ENCODE measurements at places on chromosomes 16 and 17.

GRCh38 chr17:1797323-1797722, 32.4 kb downstream of the SMYD4 start:
- DNase-seq = no peak

DNA sequence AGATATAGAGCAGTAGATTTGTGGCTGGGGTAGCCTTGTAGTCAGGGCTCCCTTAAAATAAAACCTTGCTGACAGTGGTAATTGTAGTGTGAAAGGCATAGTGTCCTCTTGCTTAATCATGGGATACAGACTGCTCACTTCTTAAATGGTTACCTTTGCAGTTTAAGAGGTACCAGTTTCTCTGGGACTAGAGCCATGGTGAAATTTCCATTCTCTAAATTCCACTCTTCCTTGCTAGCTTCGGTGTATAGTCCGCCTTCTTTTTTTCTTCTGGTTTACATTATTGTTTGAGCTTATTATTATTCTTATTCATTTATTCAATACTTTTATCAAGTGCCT, 1.6 kb downstream of the CCP110 start:
- DNase-seq = no peak

- peak; percentile 73 for DNase-seq
Measured at GRCh38 chr17:57480438-57481196, 224.3 kb downstream of the MSI2 start.

- no peak for DNase-seq
Measured at GRCh38 chr17:4038076-4038475, 73.8 kb upstream of the ATP2A3 start.

DNA sequence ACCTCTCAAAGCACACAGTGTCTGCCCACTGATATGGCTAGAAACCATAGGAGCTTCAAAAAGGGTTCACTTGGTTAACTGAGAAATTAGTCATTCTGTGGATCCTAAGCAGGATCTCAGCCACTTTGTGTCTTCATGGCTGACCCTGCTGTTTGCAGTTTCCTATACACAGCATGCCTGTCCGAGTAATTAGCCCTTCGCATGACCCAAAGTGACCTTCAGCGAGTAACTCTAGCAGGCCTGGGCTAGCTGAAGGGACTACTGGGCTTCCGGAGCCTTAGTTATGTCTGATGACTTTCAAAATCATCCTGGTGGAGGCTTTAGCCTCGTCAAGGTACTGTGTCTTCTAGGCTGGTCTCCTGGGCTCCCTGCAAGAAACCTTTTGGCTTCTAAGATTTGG, 28.9 kb upstream of the FBXW10B start:
- DNase-seq = no peak

DNA sequence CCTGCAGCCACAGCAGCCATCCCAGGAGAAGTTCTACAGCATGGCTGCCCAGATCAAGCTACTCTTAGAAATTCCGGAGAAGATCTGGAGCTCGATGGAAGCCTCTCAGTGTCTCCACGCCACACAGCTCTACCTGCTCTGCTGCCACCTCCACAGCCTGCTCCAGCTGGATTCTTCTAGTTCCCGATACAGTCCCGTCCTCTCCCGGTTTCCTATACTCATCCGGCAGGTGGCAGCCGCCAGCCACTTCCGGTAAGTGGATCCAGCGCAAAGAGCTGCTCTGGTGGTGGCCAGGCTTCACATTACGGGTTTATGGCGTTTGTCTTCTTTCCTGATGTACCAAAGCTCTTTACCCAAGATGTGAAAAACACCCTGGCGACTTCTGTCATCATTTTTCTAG, 3.6 kb downstream of the COG1 start:
- peak; percentile 42 for DNase-seq

- DNase-seq = no peak
Measured at GRCh38 chr16:2787406-2787805, at the start of gene PRSS33. Gene PRSS33 (minus strand): TSS chr16:2787560. CDS start chr16:2786547, 1,013 bp downstream.

- DNase-seq = no peak
Measured at GRCh38 chr16:354971-355461, 2.5 kb upstream of the AXIN1 start.

DNA sequence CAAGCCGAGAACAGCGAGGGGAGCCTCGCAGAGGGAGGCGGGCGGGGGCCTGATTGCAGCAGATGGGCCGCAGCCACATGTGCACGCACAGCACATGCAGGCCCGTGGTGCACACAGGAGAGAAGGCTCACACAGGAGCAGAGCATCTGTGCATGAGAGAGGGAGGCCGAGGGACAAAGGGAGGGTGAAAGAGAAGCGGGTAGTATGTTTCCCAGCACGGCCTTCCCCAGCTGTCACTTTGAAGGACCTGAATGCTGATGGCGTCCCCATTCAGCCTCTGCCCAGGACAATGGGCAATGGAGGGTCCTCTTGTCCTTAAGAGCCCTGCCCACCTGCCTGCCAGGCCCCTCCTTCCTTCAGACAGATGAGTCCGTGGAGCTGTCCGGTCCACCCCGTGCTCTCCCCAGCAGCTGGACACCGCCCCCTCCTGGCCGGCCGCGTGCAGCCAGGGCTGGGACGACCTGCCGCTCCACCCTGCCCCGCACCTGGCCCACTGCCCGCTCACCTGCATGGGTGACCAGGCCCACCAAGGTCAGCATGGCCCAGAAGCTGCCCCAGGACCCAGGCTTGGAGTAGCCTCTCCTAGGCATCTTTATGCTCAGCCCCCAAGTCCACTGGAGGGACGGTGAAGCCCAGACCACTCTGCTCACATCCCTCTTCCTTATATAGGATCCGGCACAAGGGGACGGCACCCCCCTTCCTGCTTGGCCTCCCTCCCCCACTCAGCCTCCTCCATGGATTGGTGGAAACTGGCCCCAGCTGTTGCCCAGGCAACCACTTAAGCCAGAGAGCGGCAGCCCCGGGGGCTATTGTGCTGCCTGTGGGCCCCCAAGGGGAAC, at the start of gene BTBD17:
BTBD17 (minus strand) TSS at position 639 of the 839 bp plus-strand sequence; CDS start at position 590, 49 bp downstream.
- DNase-seq = peak; percentile 1

GRCh38 chr16:89561884-89562599, 1.6 kb downstream of the RPL13 start:
- DNase-seq = no peak

GRCh38 chr17:49005140-49005539, 8.0 kb downstream of the IGF2BP1 start:
- no peak for DNase-seq

GRCh38 chr16:87274794-87275193, 42.4 kb downstream of the C16orf95 start:
- no peak for DNase-seq

DNA sequence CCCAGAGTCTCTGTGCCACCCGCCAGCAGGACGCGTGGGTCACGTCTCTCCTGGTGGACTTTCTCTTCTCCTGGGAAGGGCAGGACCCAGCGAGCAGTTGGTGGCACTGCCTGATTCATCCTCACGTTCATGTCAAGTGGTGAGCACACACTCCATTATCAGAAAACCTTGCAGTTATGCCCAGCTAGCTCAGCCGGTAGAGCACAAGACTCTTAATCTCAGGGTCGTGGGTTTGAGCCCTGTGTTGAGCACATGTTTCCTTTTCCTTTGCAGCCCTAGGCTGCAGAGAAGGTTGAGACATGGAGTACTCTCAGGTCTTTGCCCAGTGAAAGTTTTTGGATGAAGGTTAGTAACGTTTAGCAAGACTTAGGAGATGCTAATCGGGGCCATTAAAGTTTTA, 8.0 kb downstream of the OR1F1 start:
- no peak for DNase-seq

DNA sequence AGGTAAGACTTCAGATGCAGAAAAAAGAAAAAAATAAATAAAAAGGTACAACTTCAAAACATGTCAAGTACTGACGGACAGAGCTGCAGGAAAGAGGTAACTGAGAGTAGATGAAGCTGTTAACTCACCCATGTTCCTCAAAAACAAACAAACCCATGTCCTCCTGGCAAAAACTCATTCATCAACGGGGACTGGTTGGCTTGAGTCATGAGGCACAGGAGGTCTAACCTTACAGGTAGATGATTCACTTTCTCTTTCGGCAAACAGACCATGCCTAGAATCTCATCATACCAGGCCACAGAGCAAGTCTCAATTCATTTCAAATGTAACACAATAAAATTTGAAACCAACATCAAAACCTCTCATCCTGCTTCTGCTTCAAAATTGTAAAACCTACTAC, 12.3 kb upstream of the FASN start:
- no peak for DNase-seq

DNA sequence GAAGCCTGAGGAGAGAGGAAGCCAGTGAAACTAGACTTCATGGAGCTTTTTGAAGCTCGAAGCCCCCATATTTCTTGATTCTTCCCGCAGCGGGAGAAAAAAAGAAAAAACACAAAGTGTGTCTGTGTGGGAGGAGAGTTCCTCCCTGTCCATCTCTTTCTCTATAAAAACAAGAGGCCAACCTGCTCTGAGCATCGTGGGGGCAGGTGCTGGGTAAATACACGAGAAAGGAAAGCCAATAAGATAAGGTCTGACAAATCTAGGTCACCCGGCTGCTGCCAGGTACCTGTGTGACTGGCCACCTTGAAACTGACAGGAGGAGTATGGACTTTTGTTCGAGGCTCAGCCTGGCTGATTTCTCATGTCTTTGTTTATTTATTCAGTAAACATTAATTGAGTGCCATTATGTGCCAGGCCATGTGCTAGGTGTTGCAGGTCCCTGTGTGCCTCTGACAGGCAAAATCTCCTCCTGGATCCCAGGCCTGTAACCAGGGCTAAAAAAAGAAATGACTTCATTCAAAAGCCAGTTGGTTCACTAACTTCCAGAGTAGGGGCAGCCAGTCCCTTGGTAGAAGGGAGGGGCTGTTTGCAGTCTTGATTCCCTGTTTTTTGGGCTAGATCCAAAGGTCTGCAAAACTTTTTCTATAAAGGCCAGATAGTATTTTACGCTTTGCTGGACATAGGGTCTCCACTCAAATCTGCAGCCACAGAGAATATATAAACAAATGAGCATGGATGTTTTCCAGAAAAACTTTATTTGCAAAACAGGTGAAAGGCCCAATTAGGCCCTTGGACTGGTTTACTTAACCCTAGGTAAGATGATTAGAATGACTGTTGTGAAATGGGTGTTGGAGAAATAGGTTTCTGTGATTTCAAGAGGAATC, 35.6 kb downstream of the YPEL2 start:
- peak; percentile 69 for DNase-seq

DNA sequence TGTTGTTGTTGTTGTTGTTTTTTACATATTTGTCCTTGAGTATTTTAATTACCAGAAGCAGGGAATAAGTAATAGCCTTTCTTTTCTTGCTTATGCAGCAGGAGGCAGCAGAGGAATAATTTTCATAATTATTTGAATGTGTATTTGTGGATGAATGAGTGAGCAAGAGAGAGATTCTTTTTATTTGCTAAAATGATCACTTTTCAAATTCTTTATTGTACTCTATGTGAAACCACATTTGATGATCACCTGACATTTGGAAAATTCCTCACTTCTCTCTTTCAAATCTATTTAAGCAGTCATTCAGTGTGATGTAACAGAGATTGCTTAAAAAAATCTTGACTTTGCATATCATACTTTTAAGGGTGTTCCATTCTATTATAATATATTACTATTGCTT, 223.6 kb downstream of the BCAS3 start:
- no peak for DNase-seq

DNA sequence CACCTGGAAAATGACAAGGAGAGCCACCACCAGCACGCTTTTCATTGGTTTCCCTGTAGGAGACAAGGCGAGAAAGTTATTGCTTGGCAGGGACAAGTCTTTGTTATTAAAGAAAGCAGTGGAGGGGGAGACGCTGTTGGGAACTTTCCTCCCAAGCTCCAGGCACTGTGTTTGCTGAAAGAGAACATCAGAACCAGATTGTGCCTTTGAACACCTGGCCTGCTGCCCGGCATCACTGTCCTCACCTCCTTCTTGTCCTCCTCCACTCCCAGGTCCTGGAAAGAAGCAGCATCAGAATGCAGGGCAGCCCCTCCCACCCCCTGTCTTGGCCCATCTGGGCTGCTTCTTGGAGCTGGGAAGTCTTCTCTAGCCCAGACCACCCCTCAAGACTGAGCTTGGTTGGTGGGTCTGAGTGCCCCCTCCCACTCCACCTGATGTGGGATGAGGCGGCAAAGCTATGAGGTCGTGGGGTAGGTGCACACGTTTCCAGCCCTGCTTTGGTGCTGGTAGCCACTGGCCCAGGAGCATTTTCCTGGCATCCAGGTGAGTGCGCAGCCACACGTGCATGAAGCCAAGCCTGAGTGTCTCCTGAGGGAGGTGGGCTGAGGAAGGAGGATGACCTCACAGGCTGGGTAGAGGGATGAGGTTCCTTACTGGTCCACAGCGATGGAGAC, 6.2 kb downstream of the CCR7 start:
- DNase-seq = no peak

GRCh38 chr16:83623091-83623730, 184.6 kb upstream of the HSBP1 start:
- no peak for DNase-seq

- DNase-seq = no peak
Measured at GRCh38 chr17:40528692-40529417, 27.4 kb upstream of the TNS4 start.

- peak; percentile 50 for DNase-seq
Measured at GRCh38 chr17:17859909-17860765, 23.4 kb upstream of the SREBF1 start.

- peak; percentile 40 for DNase-seq
Measured at GRCh38 chr16:28218109-28218508, 6.3 kb upstream of the XPO6 start.

DNA sequence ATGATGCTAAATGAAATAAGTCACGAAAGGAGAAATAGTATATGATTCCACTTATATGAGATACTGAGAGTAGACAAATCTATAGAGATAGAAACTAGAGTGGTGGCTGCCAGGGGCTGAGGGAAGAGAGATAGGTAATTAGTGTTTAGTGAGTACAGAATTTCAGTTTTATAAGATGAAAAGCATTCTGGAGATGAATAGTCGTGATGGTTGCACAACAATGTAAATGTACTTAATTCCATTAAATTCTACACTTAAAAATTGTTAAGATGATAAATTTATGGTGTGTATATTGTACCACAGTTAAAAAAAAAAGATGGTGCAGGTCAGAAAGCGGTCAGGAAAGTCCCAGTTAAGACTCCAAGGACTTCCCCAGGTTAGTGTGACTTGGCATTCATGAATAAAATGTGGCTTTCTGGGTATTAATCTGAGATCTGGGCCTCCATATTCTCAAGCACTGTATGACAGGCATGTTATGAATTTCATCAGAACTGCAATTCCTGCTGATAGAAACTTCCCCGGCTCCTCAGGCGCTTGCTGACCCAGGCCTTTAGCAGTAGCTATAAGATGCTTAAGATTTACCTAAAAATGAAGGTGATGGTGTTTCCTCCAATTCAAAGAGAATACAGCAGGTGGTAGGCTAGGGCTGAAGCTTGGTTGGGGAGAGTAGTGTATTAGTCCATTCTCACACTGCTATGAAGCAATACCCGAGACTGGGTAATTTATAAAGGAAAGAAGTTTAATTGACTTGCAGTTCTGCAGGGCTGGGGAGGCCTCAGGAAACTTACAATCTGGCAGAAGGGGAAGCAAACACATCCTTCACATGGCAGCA, 115.3 kb upstream of the SOX9 start:
- DNase-seq = no peak

- no peak for DNase-seq
Measured at GRCh38 chr16:67419931-67420330, 3.7 kb upstream of the ZDHHC1 start.
